ENCODE measurements at places on chromosomes 6 and 20.
A peak's percentile ranks its signal among the peaks of the same experiment; 100 is the strongest.

DNA sequence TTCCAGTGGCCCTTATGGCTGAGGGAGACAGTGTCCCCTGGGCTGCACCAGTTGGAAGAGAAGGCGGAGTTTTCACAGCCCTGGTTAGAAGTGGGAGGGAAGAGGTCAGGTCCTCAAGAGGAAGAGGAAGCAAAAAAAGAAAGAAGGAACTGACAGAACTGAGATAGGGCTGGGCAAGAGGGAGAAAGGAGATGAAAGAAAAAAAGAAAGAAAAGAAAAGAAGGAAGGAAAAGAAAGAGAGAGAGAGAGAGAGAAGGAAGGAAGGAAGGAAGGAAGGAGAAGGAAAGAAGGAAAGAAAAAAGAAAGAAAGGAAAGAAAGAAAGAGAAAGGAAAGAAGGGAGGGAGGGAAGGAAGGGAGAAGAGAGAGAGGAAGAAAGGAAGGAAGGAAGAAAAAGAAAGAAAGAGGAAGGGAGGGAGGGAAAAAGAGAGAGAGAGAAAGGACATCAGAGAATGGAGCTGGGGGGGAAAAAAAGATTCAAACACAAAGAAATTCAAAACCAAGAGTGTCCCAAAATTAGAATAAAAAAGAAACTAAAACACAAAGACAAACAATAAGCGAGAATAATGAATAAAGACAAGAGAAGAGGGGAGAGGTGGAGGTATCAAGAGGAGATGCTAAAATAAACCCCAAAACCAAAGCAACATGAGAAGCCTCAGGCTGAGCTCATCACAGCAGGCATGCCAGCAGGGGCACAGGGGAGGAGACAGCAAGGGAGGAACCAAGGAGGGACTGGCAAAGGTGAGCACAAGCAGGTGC is 5.3 kb upstream of the FUCA2 start:
- no peak for DNase-seq

- DNase-seq: no peak
Measured at GRCh38 chr6:133613211-133613610, 275.7 kb upstream of the TCF21 start.

DNA sequence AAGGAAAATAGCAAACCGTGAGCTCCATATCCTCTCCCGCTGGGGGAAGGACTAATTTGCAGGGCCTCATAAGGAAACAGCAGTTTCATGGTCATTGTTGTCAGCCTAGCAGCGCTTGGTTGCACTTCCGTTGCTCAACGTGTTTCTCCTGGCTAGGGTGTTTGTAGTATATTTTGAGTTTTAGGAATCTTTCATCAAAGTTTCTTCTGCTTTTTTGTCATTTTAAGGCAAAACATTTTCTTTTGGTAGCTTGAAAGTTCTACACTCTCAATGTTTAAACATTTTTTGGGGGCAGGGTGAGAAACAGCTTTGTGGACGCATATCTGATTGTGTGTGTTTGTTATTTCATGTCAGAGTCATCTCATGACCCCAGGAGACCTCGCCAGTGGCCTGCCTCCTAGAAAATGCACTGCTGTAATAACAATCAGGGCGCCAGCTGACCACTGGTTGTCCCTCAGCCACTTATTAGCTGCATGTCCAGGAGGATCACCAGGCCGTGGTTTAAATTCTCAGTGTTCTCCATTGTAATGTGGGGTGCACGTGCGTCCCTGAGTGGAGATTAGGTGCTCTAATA is 20.6 kb downstream of the JARID2 start:
- no peak for DNase-seq

- DNase-seq: no peak
Measured at GRCh38 chr20:52290569-52290968, 99.0 kb upstream of the ZFP64 start.

DNA sequence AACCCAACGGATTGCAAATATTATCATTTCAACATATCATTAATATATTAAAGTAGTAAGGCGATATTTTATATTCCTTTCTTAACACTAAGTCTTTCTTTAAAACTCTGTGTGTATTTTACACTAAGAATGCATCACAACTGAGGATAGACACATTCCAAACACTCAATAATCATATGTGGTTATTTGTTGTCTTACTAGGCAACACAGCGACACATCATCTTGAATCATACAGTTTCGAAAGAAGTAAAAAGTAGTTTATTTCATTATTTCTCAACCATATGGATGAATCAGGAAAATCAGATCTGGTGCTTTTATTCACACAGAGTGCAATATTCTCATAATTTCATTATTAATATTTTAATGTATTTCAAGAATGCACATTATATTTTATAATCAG is 662.4 kb downstream of the EPHA7 start:
- no peak for DNase-seq

- DNase-seq: peak; percentile 6
Measured at GRCh38 chr6:159595173-159595572, 97.9 kb downstream of the SOD2 start.

DNA sequence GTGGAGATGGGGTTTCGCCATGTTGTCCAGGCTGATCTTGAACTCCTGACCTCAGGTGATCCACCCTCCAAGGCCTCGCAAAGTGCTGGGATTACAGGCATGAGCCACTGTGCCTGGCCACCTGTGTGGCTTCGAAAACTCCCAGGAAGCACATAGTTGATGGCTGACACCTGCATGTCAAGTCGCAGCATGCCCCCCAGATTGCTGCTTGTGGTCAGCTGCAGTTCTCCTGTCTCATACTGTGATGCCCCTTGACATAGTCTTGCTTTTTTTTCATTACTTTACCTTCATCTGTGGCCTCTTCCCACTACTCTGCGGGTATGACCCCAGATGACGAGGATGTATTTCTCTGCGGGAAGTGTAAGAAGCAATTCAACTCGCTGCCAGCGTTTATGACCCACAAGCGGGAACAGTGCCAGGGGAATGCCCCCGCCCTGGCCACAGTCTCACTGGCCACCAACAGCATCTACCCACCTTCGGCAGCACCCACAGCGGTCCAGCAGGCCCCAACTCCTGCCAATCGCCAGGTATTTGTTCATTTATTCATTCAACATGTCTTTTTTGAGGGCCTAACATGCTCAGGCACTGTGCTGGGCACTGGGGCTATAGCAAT is 13.1 kb downstream of the ZNF341 start:
- DNase-seq: no peak

DNA sequence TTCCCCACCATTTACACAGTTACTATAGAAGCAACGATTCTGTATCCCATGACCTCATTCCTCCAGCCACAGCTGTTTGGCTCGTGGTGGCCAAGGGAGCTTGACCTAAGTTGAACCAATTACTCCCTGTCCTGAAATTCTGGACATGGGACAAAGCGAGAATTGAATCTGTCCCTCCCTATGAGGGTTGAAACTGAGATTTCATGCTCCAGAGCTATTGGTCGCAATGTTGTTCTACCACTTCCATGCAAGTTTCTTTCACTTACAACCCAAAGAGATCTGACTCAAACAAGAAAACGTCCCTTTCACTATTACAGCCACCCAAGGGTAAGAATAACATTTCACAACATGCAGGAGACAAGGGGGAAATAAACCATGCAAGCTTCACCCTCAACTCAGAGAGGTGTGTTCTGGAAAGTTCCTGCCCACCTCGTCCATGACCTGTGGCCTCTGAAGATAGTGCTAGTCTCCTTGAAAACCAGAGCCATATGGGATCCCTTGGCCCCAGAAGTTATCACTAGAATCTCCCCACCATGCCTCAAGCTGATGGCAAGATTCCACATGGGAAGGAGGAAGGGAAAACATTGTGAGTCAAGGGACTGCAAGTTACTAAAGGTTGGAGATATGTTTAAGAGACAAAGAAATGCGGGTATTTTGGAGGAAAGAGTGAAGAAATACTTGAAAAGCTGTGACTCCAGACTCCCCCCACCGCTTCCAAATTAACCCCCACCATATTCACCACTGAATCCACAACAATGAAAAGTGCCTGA is 74.5 kb upstream of the SRSF6 start:
- DNase-seq: no peak

DNA sequence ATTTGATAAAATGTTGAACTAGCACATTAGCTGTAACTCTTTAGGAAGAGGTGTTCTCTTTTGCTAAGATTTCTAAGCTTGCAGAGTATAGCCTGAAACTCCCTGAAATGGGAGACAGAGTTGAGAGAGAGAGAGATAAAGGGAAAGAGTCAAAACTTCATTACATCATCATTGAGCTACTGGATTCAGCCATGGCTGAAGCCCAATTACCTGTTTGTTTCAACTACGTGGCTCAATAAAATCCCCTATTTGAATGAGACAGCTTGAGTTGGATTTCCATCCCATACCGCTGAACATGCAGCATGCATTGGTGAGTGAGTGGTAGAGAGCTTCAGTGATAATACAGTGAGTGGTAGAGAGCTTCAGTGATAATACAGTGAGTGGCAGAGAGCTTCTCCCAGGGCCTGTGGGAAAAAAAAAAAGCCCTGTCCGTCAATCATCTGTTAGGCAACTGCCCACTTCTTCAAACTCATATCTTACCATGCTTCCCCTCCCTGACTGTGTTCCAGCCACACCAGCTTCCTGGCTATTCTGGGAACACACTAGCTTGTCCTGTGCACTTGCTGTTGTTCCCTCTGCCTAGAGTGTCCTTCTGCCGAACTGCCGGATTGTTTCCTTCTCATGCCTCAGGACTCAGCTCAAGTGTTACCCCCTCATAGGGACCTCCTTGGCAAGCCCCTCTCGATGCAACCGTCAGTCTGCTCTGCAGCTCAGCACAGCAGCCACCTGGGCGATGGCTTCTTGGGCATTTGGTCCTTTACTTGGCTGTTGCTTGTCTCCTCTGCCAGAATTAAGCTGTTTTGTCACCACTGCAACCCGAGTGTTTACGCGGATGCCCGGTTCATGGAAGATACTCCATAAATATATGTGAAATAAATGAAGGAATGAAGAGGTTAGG is 91.3 kb upstream of the EYA2 start:
- DNase-seq: no peak

- DNase-seq: peak; percentile 41
Measured at GRCh38 chr6:37137201-37138090, 32.5 kb upstream of the PIM1 start.

GRCh38 chr6:157099912-157100593 is 223.3 kb downstream of the TMEM242 start:
- DNase-seq: peak; percentile 30
